ENCODE measurements at places on chromosomes 4 and X. TPM values are rescaled to one million over a fixed set of nuclear protein-coding genes. Genes with fewer than 3 reads are reported as not detected.

GRCh38 chr4:181659876-181660275 lies 583.3 kb upstream of the TENM3 start:
- no peaks in the 10 kb centered on the region for H3K4me1 ChIP-seq
- H3K27me3 ChIP-seq, result no peaks in the 10 kb centered on the region
- no peak for DNase-seq
- H3K27ac ChIP-seq, result no peak overlapping the region
- H3K4me3 ChIP-seq, result no peak overlapping the region

COX7B2 gene
- not detected for total RNA-seq

- no peaks in the 10 kb centered on the region for H3K27me3 ChIP-seq
- H3K36me3 ChIP-seq, result no peaks in the 10 kb centered on the region
- DNase-seq, result no peak
- no peak overlapping the region for H3K27ac ChIP-seq
These were observed 381.0 kb upstream of the BOD1L1 start for GRCh38 chr4:14008494-14008893.

DNA sequence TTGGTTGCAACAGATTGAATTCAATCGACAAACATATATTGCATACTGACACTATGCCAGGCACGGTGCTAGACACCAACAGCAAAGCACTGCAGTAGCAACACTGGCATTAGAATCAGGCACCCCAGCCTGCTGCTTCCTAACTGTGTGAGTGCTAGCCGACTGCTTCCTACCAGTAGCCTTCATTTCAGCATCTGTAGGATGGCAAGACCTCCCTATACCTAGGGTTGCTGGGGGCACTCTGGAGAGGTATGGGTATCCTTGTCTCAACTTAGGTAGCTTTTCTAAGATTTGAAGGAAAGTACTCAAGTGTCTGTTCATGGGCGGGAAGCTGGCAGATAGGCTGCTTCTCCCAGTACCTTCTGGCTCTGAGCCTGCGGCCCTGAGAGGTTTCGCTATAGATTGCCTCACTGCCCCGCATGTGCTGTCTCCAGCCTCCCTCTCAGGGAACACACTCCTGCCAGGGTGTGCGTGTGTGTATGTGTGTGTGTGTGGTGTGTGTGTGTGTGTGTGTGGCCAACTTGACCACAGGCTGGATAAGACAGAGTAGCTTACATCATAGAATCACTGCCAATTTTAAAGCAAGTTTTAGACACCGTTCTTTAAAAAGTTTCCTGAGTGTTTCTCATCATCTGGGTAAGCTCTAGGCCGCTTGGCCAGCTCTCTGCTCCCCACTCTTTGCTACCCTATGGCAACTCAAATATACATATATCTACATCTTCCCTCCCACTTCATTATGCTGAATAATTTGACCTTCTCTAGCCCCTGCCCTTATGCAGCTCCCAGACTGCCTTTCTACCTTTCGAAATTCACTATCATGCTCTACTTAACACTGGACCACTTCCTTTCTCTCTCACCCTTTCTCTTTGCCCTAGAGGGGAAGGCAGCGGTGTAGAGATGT lies 97.0 kb upstream of the PJA1 start:
- H3K27me3 ChIP-seq, result peaks cover 15% of the 10 kb centered on the region
- DNase-seq, result no peak
- no peaks in the 10 kb centered on the region for H3K36me3 ChIP-seq
- no peaks in the 10 kb centered on the region for H3K4me1 ChIP-seq
- H3K4me3 ChIP-seq, result no peak overlapping the region
- H3K27ac ChIP-seq, result no peak overlapping the region

DNA sequence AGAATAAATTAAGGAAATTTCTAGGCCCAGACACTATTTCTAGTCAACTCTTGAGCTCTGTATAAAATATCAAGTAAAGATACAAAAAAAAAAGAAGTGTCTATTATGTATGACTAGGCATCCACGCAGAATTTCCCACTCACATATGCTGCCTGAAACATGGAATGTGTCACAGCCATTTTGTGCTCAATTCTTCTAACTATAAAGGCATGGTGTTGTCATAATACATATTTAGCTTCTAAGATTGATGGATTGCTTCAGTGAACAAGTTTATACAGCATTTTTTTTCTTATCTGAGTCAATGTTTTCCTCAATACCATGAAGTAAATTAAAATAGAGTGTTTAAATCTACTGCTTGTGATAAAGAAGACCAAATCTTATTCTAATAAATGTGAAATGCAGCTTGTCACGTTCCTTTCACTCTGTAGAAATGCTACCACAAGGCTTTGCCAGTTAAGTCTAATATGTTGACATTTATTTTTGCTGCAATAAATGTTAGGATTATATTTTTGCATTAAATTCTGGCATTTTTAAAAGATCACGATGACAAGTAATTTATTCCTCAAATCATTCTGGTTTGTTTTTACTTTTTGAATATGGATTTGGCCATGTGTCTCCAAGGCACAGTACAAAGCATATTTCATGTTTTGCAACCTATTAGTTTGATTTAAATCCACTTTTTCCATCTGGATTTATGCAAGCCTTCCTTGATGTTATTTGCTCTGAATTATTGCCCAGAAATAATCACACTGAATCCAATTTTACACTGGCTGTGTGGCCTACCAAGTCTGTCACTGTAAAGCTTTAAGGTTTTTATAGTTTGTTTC lies 1829.0 kb upstream of the PCDH7 start:
- no peak overlapping the region for H3K27ac ChIP-seq
- no peaks in the 10 kb centered on the region for H3K4me1 ChIP-seq
- no peaks in the 10 kb centered on the region for H3K36me3 ChIP-seq
- H3K4me3 ChIP-seq, result no peak overlapping the region

GRCh38 chr4:183347146-183347545 lies 24.9 kb upstream of the CLDN24 start:
- H3K27ac ChIP-seq, result no peak overlapping the region
- H3K27me3 ChIP-seq, result peaks cover 20% of the 10 kb centered on the region
- H3K36me3 ChIP-seq, result no peaks in the 10 kb centered on the region
- no peak overlapping the region for H3K4me3 ChIP-seq

PABPC1L2A gene
- total RNA-seq, result not detected

FBXL5 gene
- total RNA-seq, result 27.5 TPM

- no peaks in the 10 kb centered on the region for H3K36me3 ChIP-seq
- H3K27ac ChIP-seq, result no peak overlapping the region
- H3K27me3 ChIP-seq, result no peaks in the 10 kb centered on the region
- no peak overlapping the region for H3K4me3 ChIP-seq
- no peak for DNase-seq
- no peaks in the 10 kb centered on the region for H3K4me1 ChIP-seq
These were observed 74.0 kb downstream of the AFF2 start for GRCh38 chrX:148574237-148574973.

SMIM10L2A gene
- 0.22 TPM for total RNA-seq

- H3K27ac ChIP-seq, result no peak overlapping the region
- H3K27me3 ChIP-seq, result no peaks in the 10 kb centered on the region
- peak; percentile 50 for DNase-seq
- no peak overlapping the region for H3K4me3 ChIP-seq
- peaks cover 19% of the 10 kb centered on the region for H3K36me3 ChIP-seq
These were observed 11.6 kb downstream of the SMIM20 start for GRCh38 chr4:25925486-25926201.

- no peak overlapping the region for H3K27ac ChIP-seq
- no peaks in the 10 kb centered on the region for H3K27me3 ChIP-seq
- H3K4me1 ChIP-seq, result no peaks in the 10 kb centered on the region
- H3K4me3 ChIP-seq, result no peak overlapping the region
These were observed 33.5 kb upstream of the PRRG1 start for GRCh38 chrX:37315511-37316248.

DNA sequence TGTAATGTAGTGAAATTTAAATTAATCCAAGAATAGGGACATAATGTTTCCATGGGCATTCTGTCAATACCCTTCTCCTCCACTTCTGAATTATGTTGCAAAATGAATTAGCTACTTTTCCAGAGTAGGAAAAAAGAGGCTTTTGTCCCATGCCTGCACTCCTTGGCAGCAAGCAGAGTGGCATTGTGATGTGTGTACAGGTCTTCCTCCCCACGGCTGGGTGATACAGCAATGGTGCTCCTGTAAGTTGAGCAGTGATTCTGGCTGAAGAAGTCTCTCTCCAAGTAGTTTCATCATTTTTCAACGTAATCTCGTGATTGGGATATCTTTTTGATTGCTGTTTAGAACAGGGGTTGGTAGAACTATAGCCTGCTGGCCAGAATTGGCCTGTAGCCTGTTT lies 59.9 kb downstream of the KIT start:
- no peak overlapping the region for H3K4me3 ChIP-seq
- no peak overlapping the region for H3K27ac ChIP-seq
- no peaks in the 10 kb centered on the region for H3K36me3 ChIP-seq
- no peak for DNase-seq
- H3K4me1 ChIP-seq, result no peaks in the 10 kb centered on the region
- H3K27me3 ChIP-seq, result no peaks in the 10 kb centered on the region

AMOT gene
- 1.1 TPM for total RNA-seq

EFNB1 gene
- 3.1 TPM for total RNA-seq

DNA sequence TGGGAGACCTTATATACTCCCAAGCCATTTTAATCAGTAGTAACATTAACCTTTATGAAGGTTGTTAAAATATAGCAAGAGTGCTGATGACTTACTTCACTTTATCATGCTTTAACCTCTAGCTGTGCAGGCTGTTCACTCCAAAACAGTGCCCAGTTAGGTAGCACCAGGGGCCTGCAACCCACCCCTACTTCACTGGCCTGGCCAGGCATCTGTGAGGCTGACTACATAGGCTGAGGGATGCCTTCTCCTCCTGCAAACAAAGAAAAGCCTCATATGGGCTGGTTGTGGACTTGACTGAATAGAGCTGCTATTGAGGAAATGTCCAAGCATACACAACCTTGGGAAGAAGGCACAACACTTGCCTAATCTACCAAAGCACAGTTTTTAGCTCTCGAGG lies 172.8 kb downstream of the SHROOM3 start:
- no peaks in the 10 kb centered on the region for H3K4me1 ChIP-seq
- H3K27me3 ChIP-seq, result peaks cover 7% of the 10 kb centered on the region
- no peak overlapping the region for H3K4me3 ChIP-seq
- H3K36me3 ChIP-seq, result no peaks in the 10 kb centered on the region

DNA sequence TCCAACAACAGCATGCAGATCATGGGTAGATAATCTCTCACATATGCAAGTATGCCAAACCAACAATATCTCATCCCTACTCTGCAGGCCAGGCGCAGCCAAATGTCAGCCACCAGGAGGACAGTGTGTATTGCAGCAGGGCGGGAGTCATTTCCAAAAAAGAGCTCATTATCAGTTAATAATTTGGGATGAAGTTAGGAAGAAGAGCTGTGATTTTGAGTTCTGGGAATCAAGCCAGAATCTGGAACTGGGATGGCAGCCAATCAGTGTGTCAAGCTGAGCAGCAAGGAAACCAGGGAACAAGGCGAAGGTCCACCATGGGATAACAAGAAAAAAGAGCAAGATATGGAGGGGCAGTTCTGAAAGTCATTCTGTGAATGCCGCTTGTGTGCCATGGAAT lies 88.2 kb upstream of the CAMK2D start:
- H3K36me3 ChIP-seq, result no peaks in the 10 kb centered on the region
- no peaks in the 10 kb centered on the region for H3K27me3 ChIP-seq
- H3K27ac ChIP-seq, result no peak overlapping the region
- peaks cover 3% of the 10 kb centered on the region for H3K4me1 ChIP-seq
- H3K4me3 ChIP-seq, result no peak overlapping the region
- no peak for DNase-seq

Data from activated CD8-positive, alpha-beta T cell treated with anti-CD3 and anti-CD28 coated beads for 36 hours (primary cell).